ENCODE measurements at places on chromosomes 1 and 21. TPM values are rescaled to one million over a fixed set of nuclear protein-coding genes. Genes with fewer than 3 reads are reported as not detected.

GRCh38 chr1:37947364-37947763, 511 bp upstream of the INPP5B start:
- DNase-seq: no peak

The FCRL3 gene
- total RNA-seq: not detected

- DNase-seq: no peak
Observed at GRCh38 chr1:162141281-162142054, 72.0 kb downstream of the NOS1AP start.

DNA sequence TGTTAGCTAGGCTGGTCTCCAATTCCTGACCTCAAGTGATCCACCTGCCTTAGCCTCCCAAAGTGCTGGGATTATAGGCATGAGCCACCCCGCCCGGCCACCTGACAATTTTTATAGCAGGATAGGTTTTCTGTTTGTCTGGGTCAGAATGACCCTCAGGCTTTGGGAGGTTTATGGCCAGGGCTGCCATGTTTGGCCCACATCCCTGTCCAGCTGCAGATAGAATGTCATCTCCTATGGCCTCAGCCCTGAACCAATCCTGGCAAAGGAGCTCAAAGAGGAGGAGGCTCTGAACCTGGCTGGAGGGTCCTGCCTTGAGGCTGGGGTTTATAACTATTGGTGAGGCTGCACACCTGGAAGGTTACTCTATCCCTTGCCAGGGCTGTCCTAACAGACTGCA, 83.0 kb downstream of the HMGB4 start:
- DNase-seq: no peak

GRCh38 chr21:37780991-37781983, 135.0 kb downstream of the KCNJ6 start:
- no peak for DNase-seq

- DNase-seq: no peak
Observed at GRCh38 chr1:23601135-23601967, 42.0 kb upstream of the ID3 start.

GRCh38 chr1:19341201-19342061, 29.3 kb downstream of the SLC66A1 start:
- peak; percentile 84 for DNase-seq

DNA sequence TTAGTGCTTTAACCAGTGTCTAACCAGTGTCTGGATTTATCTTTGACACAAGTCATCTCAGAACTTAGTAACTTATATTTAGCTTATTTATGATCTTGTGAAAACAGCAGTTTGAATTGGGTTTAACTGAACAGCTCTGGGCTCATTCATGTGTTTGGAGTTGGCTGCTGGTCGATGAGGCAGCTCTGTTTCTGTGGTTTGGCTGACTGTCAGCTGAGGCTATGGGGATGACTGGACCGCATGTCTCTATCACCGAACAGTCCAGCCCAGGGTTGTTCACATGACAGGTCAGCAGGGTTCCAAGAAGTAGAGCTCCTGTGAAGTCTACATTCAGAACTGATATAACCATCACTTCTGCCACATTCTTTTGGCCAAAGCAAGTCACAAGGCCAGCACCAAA, 29.1 kb upstream of the C21orf91 start:
- DNase-seq: no peak

DNA sequence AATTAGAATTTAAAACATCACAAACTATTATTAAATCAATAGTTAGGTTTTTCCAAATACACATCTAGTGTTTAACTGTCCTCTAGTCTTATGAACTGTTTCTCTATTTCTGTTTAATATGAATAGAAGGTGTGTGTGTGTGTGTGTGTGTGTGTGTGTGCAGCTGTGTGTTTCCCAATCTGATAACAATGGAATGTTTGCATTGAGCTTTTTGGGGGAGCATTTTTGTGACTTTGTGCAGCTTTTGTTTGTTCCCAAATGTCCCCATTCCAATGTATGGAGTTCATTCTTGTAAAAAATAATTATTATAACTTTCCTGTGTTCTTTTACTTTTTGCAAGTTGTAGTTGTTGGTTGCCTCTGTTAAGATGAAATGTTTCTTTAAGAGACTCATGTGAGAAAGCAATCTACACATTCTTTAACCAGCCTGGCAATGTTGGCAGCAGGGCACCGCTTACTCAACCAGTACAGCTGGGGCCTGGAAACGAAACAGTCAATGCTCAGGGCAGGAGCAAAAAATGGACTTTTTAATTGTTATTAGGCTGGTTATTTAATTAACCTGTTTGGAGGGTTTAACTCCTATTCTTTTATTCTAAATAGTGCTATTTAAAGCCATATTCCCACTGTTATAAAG, 354.3 kb downstream of the SRGAP2C start:
- DNase-seq: no peak

DNA sequence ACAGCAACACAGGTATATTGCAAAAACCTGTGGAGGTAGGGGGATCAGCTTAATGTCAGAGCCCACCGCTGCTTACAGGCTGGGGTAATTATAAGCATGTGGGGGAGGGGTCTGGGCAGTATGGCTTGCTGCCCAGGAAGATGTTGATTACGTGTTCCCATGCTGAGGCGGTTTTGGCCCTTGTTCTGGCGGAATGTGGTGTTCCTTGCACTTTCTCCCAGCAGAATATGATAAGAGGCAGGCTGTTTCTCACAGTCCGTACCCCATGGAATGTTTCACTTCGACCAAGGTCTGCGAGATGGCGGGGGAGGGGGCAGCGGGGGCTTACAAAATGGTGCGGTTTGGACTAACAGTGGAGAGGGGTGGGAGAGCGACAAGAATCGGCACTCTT, 9.8 kb upstream of the HPCAL4 start:
- no peak for DNase-seq

DNA sequence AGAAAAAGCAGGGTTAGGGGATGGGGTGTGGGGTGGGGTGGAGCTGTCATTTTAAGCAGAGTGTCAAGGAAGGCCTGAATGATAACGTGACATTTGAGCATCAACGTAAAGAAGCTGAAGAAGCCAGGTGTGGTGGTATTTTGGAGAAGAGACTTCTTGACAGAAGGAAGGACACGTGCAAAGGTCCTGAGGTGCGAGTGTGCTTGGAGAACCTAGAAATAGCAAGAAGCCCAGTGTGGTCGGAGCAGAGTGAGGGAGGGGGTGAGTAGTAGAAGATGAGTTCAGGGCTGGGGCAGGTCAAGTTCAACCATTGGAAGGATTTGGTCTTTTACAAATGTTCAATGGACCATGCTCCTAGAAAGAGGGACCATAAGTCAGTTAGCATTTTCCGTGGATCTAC, 140.2 kb upstream of the ZBTB40 start:
- no peak for DNase-seq

DNA sequence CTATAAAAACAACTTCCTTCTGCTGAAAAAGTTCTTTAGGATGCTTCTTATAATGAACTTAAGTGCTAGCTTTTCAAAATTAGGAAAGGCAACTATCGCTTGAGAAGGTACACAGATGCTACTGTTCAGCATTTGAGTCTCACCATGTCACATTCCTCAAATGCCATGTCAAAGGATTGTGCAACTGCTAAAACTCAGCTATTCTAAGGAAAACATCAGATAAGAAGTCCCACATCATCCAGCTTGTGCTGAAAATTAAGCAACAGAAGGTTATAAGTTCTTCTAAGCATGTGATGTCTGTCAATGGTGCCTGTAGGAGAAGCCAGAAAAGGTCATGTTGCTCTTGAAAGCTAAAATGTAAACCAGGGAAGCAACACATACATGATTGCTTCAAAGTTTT, 36.5 kb downstream of the MCOLN2 start:
- DNase-seq: no peak

The OPTC gene
- total RNA-seq: not detected

The ZBTB8A gene
- total RNA-seq: 20.1 TPM

DNA sequence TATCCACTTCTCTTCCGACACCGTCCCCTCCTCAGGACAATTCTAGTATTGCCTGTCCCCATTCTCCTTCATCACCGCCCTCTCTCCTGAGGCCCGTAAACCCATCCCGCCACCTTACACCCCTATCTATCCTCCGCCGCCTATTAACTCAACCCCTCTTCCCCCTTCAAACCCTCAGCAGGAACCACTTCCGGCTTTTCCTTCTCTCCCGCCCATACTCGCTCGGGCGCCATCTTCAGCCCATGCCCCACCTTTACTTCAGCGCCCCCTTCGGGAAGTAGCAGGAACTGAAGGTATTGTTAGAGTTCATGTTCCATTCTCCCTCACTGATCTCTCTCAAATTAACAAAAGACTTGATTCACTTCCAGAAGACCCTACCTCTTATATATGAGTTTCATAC, 31.6 kb downstream of the VN1R5 start:
- DNase-seq: no peak

The CFHR1 gene
- not detected for total RNA-seq

GRCh38 chr1:61426885-61427284, 298.1 kb downstream of the TM2D1 start:
- no peak for DNase-seq

GRCh38 chr1:111270771-111271463, 19.7 kb upstream of the CHIA start:
- DNase-seq: no peak

DNA sequence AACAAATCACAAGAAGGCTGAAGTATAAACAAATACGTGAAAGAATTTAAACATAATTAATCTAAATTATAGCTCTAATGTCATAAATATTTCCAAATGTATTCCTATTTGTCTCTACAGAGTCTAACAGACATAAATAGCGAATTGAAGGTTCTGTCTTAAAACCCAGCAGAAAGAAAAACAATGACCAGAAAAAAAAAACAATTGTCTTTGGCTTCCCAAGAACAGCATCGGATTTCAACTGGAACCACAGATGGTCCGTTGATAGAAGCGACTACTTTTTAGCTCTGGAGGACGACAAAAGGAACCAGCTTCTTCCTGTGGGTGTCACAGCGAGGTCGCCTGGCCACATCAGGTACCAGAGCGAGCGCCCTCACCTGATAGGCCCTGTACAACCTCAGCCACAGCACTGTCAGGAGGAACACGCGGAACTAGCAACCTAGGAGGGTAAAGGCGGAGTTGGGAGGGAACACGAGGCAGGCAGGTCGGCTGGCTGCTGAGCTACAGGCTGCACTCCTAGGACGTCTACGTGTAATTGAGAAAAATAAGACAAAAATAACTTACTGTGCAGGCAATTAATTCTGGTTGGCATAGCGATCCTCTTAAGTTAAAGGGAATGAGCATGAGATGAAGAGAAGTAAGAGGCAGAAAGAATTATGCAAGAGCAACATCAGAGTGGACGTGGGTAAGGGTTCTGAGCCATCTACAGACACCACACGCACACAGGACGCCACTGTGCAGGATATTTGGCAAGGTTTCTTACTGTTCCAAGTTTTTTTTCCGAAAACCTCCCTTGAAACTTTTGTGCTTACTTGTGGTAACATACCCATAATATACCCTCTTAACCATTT, 16.7 kb upstream of the PRDM15 start:
- no peak for DNase-seq

GRCh38 chr21:44552136-44552535, 831 bp upstream of the KRTAP10-2 start:
- no peak for DNase-seq

DNA sequence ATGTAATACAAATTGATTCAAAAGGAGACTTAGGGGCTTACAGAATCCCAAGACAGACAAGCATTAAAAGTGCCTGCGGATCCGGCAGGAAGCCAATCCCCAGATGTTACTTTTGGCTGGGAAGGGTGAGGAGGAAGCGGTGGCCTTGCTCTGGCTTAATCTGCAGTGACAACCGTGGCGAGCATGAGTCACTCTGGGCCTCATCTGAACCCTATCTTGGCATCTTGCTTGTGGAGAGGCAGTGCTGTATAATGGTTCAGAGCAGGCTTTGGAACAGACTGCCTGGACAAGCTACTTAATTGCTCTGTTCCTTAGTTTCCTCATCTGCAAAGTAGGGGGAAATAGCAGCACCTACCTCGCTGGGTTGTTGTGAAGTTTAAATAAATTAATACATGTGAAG, 74.1 kb downstream of the XCL2 start:
- no peak for DNase-seq

- DNase-seq: no peak
Observed at GRCh38 chr1:186762653-186763052, 66.1 kb upstream of the PLA2G4A start.

DNA sequence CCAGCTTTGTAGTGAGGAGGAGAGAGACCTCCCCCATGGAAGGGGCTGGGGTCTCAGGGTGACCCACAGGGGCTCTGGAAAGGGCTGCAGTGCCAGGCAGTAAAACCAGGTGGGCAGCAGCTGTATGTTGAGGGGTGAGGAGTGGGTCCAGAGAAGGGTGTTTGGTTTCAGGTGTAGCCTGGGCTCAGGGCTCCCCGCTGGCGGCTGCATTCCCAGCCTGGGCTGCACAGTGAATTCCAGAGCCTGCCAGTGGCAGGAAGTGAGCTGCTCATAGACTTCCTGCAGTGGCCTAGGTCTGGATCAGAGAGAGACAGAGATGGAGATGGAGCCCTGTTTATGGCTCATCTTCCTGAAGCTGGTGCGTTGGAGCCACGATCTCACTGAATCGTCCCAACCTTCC, 356.4 kb downstream of the PTPRU start:
- DNase-seq: no peak

The LCE1C gene
- not detected for total RNA-seq

DNA sequence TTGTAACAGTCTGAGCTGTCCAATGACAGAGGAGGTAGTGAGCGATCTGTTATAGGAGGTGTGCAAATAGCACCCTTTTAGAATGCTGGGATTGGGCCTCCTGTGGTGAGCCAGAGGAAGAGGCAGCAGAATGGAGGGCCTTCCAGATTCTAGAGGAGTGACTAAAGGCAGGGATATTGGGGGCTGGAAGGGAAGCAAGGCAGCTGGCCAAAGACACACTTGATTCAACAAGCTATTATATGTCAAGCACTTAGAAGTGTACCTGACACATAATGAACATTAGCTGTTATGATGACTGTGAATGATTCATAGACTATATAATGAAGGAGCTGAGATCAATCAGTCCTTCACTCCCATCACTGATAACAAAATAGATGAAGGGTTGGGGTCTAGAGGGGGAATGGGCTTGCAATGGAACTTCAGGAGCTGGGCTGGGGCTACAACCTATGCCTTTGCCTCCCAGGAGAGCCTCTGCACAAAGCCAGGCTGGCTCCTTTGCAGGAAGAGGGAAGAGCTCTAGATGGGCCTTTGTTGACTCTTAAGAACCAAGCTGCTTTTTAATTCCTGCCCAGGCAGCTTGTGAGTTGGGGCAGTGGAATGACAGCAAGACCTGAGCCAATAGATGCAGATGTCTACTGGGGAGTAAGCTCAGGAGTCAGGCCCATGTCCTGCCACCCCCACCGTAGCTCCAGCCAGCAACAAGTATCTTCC, 2.3 kb upstream of the MKNK1 start:
- DNase-seq: no peak

The WNT9A gene
- total RNA-seq: 1.9 TPM

The PTPRC gene
- 4.4 TPM for total RNA-seq

The C1QB gene
- total RNA-seq: 7.0 TPM

The ELOA gene
- 18.5 TPM for total RNA-seq

- DNase-seq: peak; percentile 65
Observed at GRCh38 chr1:212981025-212981495, 30.7 kb downstream of the VASH2 start.

GRCh38 chr1:62528015-62528414, 69.3 kb upstream of the ANGPTL3 start:
- DNase-seq: no peak

DNA sequence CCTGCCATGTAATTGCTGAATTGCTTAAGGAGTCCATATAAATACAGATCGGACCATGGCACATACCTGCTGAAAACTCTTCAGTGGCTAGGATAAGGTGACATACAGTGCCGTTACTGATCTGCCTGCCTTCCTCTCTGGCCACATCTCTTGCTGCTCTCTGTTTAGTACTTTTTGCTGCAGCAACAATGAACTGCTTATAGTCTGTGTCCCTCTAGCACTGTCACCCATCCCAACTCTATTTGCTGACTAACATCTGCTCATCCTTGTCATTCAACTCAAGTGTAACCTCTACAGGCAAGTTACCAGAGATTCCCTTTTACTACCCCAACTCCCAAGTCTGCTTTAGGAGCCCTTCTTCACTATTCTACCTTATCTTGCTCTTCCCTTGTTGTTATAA, 65.6 kb downstream of the GTF2B start:
- no peak for DNase-seq

The GPR25 gene
- not detected for total RNA-seq

Measured in cerebellum (tissue), 4 donors.